ENCODE measurements at places on chromosomes 1 and 21. TPM values are rescaled to one million over a fixed set of nuclear protein-coding genes. Genes with fewer than 3 reads are reported as not detected.
A peak's percentile ranks its signal among the peaks of the same experiment; 100 is the strongest.

RHD gene
- not detected for total RNA-seq

C8A gene
- total RNA-seq = not detected

DNA sequence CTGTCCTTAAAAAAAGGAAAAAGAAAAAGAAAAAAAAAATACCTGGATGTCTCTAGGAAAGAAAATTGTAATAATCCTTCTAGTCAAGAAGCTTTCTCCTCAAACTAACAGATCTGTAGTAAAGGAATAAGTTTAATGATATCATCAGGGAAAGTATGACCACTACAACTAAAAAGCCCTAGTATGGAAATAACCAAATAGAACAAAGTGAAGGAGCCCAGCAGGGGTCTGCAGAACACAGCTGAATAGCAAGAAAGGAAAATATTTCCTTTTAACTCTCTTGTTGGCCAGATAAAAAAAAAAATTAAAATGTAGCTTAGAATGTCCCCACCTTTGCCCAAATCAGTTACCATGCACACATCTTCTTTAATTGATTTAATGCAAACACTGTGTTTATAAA lies 43.2 kb downstream of the PRRX1 start:
- H3K4me1 ChIP-seq = no peaks in the 10 kb centered on the region
- H3K27ac ChIP-seq = no peak overlapping the region
- no peaks in the 10 kb centered on the region for H3K27me3 ChIP-seq
- no peaks in the 10 kb centered on the region for H3K36me3 ChIP-seq
- no peak for DNase-seq

GRCh38 chr1:183173828-183174227 lies 12.2 kb upstream of the LAMC2 start:
- no peaks in the 10 kb centered on the region for H3K27me3 ChIP-seq
- peaks cover 8% of the 10 kb centered on the region for H3K4me1 ChIP-seq
- no peak overlapping the region for H3K27ac ChIP-seq
- H3K4me3 ChIP-seq = no peak overlapping the region

DNA sequence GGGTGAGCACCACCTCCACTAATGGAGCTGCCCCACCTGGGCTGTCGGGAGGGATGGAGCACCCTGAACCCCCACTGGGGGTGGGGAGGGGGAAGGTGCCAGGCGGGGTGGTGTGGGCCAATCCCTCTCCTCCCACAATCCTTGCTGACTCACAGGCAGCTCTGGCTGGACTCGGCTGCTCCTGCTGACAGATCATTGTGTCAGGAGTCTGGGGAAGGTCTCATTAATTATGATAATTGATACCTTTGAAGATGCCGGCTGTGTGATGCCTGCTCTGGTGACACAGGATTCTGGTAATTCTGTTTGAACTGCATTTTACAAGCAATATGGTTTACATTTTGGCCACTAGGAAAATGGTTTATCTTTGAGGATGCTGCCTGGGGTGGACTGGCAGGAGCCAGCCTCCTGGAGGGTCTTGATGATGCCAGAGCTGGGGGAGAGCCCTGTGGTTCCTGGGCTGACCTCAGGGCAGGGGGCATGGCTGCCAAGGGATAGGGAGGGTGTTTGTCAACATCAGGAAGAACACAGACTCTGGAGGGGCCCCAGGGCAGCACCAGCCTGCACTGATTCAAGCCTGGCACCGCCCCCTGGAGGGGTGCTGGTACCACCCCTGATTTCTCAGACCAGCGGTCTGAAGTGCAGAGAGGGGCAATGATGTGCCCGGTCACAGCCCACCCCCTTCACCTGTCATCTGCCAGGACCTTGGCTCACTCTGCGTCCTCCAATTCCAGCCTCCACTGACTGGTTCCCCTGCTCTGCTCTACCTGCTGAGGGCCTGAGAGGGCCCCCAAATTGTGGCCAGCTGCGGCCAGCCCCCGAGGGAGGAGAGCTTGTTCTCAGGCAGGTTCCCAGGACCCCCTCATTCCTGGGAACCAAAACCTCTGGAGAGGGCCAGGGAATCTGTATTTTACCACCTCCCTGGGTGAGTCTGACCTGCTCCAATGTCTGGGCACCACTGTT lies 338.8 kb downstream of the MATN1 start:
- H3K4me1 ChIP-seq = no peaks in the 10 kb centered on the region
- no peak overlapping the region for H3K27ac ChIP-seq
- H3K27me3 ChIP-seq = no peaks in the 10 kb centered on the region
- no peaks in the 10 kb centered on the region for H3K36me3 ChIP-seq

WNT4 gene
- total RNA-seq = not detected

MIXL1 gene
- total RNA-seq = not detected

SPRR1B gene
- not detected for total RNA-seq

- H3K4me1 ChIP-seq = no peaks in the 10 kb centered on the region
- no peaks in the 10 kb centered on the region for H3K36me3 ChIP-seq
- no peak overlapping the region for H3K4me3 ChIP-seq
- H3K27ac ChIP-seq = no peak overlapping the region
Observed at GRCh38 chr1:179440971-179441370, 75.2 kb downstream of the AXDND1 start.

DNA sequence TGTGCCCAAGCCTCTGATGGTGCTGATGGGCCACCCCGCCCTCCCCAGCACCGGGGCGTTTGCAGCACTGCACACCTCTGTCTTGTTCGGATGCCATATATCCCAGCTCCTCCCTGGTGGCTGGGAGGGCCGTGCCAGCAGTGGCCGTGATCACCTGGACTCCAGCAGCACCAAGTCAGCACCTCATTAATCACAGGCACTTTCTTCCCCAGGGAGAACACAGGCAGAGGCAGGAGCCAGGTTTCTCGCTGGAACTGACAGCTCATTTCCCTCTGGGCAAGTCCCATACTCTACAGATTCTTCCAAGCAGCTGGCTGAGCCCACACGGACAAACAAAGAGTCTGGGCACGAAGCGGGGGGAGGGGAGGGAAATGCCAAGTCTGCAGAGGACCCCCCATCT lies 141.7 kb upstream of the EDN2 start:
- no peaks in the 10 kb centered on the region for H3K4me1 ChIP-seq
- H3K4me3 ChIP-seq = no peak overlapping the region
- H3K36me3 ChIP-seq = no peaks in the 10 kb centered on the region
- no peaks in the 10 kb centered on the region for H3K27me3 ChIP-seq

ACTL8 gene
- not detected for total RNA-seq

DNA sequence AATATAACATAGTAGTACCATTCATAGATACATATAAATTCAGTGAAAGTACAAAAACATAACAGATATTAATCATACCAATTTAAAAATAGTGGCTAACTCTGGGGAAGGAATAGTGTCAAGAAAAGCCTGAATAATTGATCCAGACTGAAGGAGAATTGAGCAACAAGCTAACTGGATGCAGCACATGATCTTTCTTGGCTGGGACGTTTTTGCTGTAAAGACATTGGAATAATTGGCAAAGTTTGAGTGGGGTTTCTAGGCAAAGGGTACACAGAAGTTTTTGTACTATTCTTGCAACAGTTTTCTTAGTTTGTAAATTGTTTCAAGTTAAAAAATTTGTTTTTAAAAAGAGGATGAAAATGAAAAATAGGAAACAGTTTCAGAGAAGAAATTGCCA lies 2.6 kb upstream of the SH3GLB1 start:
- no peak overlapping the region for H3K27ac ChIP-seq
- no peak for DNase-seq
- no peaks in the 10 kb centered on the region for H3K36me3 ChIP-seq

DNA sequence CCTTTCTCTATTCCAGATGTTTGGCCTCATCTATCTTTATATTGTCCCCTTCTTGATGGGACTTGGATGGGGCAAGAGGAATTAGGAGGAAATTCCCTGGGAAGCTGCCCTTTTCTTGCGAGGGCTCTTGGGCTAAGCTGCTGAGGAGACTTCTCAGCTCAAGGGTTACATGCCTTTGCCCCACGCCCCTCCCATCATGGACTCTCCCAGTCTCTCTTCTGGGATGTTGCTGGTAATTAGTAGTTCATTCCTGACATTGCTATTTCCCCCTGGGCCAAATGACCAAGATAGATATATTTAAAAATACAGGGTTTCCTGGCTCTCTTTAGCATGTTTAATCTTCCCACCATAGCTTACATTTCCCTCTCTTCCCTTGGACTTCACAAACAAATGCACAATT lies 90.6 kb upstream of the RALGPS2 start:
- DNase-seq = no peak
- H3K4me1 ChIP-seq = no peaks in the 10 kb centered on the region
- H3K36me3 ChIP-seq = no peaks in the 10 kb centered on the region
- H3K27ac ChIP-seq = no peak overlapping the region
- no peaks in the 10 kb centered on the region for H3K27me3 ChIP-seq

- H3K4me1 ChIP-seq = peaks cover 31% of the 10 kb centered on the region
- no peak for DNase-seq
- no peaks in the 10 kb centered on the region for H3K36me3 ChIP-seq
- peak overlapping the region; percentile 22 for H3K4me3 ChIP-seq
- H3K27me3 ChIP-seq = peaks cover 23% of the 10 kb centered on the region
- no peak overlapping the region for H3K27ac ChIP-seq
Observed at GRCh38 chr1:37035014-37035691, 838 bp upstream of the GRIK3 start.

GNAT2 gene
- not detected for total RNA-seq

- no peak overlapping the region for H3K4me3 ChIP-seq
- H3K27me3 ChIP-seq = no peaks in the 10 kb centered on the region
- DNase-seq = no peak
- peaks cover 15% of the 10 kb centered on the region for H3K4me1 ChIP-seq
- no peak overlapping the region for H3K27ac ChIP-seq
Observed at GRCh38 chr1:228652116-228652515, 83.2 kb upstream of the RHOU start.

GRCh38 chr1:89996450-89997110 lies 1.7 kb downstream of the ZNF326 start:
- H3K4me3 ChIP-seq = peak overlapping the region; percentile 80
- H3K27me3 ChIP-seq = no peaks in the 10 kb centered on the region
- DNase-seq = no peak
- H3K27ac ChIP-seq = peak overlapping the region; percentile 97
- H3K4me1 ChIP-seq = peaks cover 26% of the 10 kb centered on the region

DNA sequence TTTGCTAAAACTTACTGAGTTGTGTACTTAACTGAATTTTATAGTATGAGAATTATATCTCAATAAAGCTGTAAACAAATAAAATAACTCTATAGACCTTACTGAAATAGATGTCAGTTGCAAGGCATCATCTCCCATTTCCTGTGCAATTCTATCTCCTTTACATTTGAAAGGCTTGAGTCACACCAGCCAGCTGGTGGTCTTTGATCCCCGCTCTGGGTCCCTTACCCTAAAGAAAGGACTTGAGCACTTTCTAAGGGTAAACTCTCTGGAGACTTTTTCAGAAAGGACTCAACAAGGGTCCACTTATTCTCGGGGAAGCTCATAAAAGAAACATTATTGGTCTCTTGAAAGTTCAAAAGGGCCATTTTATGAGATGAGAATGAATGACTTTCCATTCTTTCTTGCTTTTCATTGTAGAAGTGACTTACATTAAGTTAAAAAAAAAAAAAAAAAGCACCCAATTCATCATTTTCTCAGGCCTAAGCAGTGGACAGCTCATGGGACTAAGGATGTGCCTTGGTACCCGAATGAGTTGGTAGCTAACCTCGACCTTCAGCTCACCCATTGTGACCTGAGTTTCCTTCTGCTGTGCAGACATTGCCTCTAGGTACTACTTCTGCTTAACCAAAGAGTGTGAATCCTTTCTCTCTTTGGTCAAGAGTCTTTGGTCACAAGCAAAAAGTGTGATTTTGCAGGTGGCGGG lies 147.0 kb upstream of the COA6 start:
- H3K4me1 ChIP-seq = no peaks in the 10 kb centered on the region
- no peaks in the 10 kb centered on the region for H3K27me3 ChIP-seq
- DNase-seq = no peak
- no peak overlapping the region for H3K27ac ChIP-seq
- no peak overlapping the region for H3K4me3 ChIP-seq

GRCh38 chr1:46278807-46279206 lies 24.6 kb downstream of the LRRC41 start:
- no peaks in the 10 kb centered on the region for H3K27me3 ChIP-seq
- no peak for DNase-seq
- no peaks in the 10 kb centered on the region for H3K4me1 ChIP-seq
- no peak overlapping the region for H3K27ac ChIP-seq
- H3K4me3 ChIP-seq = no peak overlapping the region
- H3K36me3 ChIP-seq = peaks cover 40% of the 10 kb centered on the region

DNA sequence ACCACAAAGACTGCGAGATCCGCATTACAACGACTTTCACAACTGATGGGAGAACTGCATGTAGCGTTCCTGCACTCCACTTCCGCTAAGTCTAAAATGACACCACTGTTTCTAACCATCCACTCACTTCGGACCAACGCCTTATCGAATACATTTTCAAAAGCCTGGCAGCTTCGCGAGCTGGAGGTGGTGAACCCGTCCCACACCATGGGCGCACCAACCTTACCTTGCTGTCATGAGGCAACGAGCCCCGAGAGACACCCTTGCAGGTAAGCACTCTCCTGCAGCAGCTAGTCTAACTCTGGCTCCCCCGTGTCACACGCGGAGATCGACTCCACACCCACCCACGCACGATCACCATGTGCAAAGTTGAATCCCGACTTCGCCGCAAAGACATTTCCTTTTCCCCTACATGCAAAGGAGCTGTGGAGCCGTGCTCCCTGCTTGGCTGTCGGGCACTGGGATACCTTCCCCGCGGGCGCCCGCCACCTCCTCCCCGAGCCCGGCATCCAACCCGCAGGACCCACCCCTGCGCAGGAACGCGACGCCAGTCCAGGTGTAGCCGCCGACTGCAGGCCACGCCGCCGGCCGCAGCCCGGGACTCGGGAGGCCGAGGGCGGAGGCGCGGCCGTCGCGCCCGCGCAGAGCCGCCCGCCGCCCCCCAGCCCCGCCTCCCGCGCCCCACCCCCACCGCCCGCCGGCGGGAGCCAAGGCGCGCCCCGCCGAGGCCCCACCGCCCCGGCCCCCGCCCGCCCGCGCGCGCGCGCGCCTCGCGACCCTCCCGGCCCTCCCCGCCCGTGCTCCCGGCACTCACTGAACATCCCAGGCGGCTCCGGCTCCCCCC lies 629 bp downstream of the TAF5L start:
- peak overlapping the region; percentile 89 for H3K27ac ChIP-seq
- peak overlapping the region; percentile 82 for H3K4me3 ChIP-seq
- H3K36me3 ChIP-seq = no peaks in the 10 kb centered on the region
